ENCODE measurements at places on chromosomes 1 and 21. TPM values are rescaled to one million over a fixed set of nuclear protein-coding genes. Genes with fewer than 3 reads are reported as not detected.

GRCh38 chr1:247358920-247359319, 27.3 kb upstream of the ZNF496 start:
- no peak overlapping the region for H3K4me3 ChIP-seq
- no peak overlapping the region for H3K27ac ChIP-seq
- H3K4me1 ChIP-seq, result peaks cover 18% of the 10 kb centered on the region

- peaks cover 8% of the 10 kb centered on the region for H3K36me3 ChIP-seq
- H3K4me3 ChIP-seq, result no peak overlapping the region
- H3K4me1 ChIP-seq, result peaks cover 12% of the 10 kb centered on the region
These were observed 13.8 kb downstream of the UBE4B start for GRCh38 chr1:10046356-10047085.

- DNase-seq, result no peak
- H3K27me3 ChIP-seq, result no peaks in the 10 kb centered on the region
- H3K36me3 ChIP-seq, result no peaks in the 10 kb centered on the region
- no peak overlapping the region for H3K27ac ChIP-seq
- H3K4me3 ChIP-seq, result no peak overlapping the region
- H3K4me1 ChIP-seq, result peaks cover 16% of the 10 kb centered on the region
These were observed 60.9 kb downstream of the FGGY start for GRCh38 chr1:59357645-59358320.

DNA sequence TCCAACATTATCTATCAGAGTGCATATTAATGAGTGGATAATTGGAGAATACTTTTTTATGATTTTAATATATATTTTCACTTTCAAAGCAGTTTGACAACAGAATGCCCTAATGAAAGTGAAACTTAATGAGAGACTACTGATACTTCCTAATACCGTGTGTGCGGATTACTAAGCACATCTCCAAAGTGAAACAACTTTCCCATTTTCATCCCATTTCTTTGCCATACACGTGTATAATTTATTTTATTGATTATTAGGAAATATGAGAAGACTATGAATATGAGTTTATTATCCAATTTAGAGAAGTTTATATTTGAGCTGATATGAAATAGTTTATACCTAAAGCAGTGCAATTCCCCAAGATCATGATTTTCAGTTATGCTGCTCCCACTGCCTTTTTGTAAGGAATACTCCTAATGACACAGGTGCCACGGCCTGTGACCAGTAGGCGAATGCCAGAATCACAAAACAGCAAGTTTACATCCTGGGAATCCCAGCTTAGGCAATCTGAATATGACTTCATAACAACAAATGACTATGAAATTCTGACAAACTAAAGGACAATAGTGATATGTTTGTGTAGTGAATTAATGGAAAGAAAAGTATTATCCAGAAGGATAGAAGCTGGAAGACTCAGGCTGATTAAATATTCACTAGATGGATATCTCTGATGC, 202.9 kb downstream of the NCAM2 start:
- H3K27ac ChIP-seq, result no peak overlapping the region
- H3K4me1 ChIP-seq, result no peaks in the 10 kb centered on the region
- DNase-seq, result no peak

GRCh38 chr1:13702425-13703127, 2.6 kb downstream of the PRDM2 start:
- H3K4me3 ChIP-seq, result no peak overlapping the region
- H3K27me3 ChIP-seq, result peaks cover 4% of the 10 kb centered on the region
- no peak overlapping the region for H3K27ac ChIP-seq

Gene TSTD1
- total RNA-seq, result 54.7 TPM

DNA sequence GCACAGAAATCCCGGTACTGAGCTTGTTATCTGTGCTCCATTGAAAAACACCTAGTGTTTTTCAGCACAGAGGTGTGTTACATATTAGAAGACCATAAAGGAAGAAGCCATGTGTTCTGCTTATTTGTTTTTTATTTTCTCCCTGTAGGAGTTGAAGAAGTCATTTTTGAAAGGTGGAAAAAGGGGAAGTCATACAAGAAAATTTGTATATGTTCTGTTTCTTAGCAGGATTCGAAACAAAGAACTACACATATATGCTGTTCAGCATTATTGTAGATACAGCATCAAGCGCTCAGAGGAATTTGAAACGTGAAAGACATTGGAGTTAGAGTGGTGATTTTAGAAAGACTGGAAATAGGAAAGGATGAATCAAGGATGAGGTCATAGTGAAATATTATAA, 345.3 kb upstream of the ADGRL2 start:
- no peak overlapping the region for H3K27ac ChIP-seq
- no peak overlapping the region for H3K4me3 ChIP-seq
- peaks cover 9% of the 10 kb centered on the region for H3K4me1 ChIP-seq
- H3K27me3 ChIP-seq, result no peaks in the 10 kb centered on the region
- H3K36me3 ChIP-seq, result no peaks in the 10 kb centered on the region

GRCh38 chr1:57447551-57447950, 23.7 kb upstream of the DAB1 start:
- peaks cover 15% of the 10 kb centered on the region for H3K4me1 ChIP-seq
- H3K27me3 ChIP-seq, result peaks cover 1% of the 10 kb centered on the region
- no peaks in the 10 kb centered on the region for H3K36me3 ChIP-seq
- no peak overlapping the region for H3K4me3 ChIP-seq

Gene RRP1
- total RNA-seq, result 30.9 TPM

- H3K27ac ChIP-seq, result no peak overlapping the region
- H3K4me1 ChIP-seq, result peaks cover 50% of the 10 kb centered on the region
- DNase-seq, result no peak
- H3K36me3 ChIP-seq, result peaks cover 8% of the 10 kb centered on the region
- H3K4me3 ChIP-seq, result no peak overlapping the region
- H3K27me3 ChIP-seq, result no peaks in the 10 kb centered on the region
These were observed 36.5 kb upstream of the SAMD13 start for GRCh38 chr1:84264961-84265360.

- H3K4me3 ChIP-seq, result no peak overlapping the region
- DNase-seq, result no peak
- no peaks in the 10 kb centered on the region for H3K27me3 ChIP-seq
- no peaks in the 10 kb centered on the region for H3K36me3 ChIP-seq
- H3K4me1 ChIP-seq, result no peaks in the 10 kb centered on the region
These were observed 1.5 kb downstream of the SCNN1D start for GRCh38 chr1:1281533-1282321.

DNA sequence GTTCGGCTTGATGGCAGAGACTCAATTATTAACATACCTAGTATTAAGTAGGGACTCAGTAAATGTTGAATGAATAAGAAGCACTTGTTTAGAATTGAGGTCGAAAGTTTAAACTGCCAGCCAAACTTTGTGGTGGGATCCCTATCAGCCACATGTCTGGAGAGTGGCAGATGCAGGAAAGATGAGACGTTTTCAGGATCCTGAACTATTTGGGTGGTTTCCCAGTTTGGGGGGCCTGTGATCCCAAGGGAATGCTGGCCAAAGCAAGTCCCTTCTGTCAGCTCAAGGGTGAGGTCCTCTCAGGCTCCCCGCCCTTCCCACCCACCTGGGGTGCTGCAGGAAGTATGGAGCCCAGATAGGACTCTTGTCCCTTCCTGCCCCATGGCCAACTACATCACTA, 38.6 kb downstream of the KCNC4 start:
- no peak for DNase-seq
- no peaks in the 10 kb centered on the region for H3K36me3 ChIP-seq
- no peak overlapping the region for H3K27ac ChIP-seq
- no peak overlapping the region for H3K4me3 ChIP-seq

Gene HSD3B2
- total RNA-seq, result not detected

GRCh38 chr1:15328351-15329103, 81.2 kb upstream of the EFHD2 start:
- H3K27me3 ChIP-seq, result peaks cover 9% of the 10 kb centered on the region
- no peaks in the 10 kb centered on the region for H3K36me3 ChIP-seq
- no peak overlapping the region for H3K4me3 ChIP-seq
- no peak for DNase-seq

DNA sequence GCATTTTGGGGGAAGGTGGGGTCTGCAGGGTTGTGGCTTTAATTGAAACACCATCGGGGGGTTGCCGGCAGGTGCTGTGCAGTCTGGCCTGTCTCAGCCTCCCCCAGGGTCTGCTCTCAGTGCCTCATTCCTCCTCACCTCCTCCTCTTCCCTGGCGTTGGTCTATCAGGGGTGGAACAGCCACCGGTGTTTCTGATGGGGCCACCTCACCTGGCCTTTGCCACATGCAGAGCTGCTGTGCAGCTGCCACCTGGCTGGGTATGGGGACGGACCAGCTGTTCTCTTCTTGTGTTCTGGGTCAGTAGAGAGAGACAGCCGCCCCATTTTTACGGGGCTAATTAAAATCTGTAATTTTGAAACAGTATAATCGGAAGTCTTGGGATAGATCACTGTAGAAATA, 53.9 kb downstream of the SPSB1 start:
- H3K4me3 ChIP-seq, result no peak overlapping the region
- H3K27ac ChIP-seq, result peak overlapping the region; percentile 69
- peaks cover 20% of the 10 kb centered on the region for H3K4me1 ChIP-seq
- H3K36me3 ChIP-seq, result peaks cover 5% of the 10 kb centered on the region

DNA sequence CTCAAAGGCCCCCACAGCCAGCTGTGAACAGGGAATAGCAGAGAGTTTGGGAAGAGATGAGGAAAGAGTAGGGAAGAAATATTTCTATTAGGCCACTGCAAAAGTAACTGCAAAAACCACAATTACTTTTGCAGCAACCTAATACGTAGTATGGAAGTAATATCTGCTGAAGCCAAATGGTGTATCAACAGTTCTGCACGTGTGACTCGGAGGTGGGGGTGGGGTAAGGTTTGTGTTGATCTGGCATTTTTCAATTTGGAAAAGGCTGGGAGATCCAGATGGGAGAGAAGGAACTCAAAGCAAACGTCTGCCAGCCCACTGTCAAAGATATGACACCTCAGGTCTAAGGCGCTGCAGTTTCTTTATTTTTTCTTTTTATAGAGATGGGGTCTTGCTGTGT, 11.1 kb upstream of the ZNF436 start:
- no peak overlapping the region for H3K27ac ChIP-seq
- H3K36me3 ChIP-seq, result peaks cover 6% of the 10 kb centered on the region
- DNase-seq, result no peak
- no peaks in the 10 kb centered on the region for H3K27me3 ChIP-seq
- H3K4me3 ChIP-seq, result no peak overlapping the region

DNA sequence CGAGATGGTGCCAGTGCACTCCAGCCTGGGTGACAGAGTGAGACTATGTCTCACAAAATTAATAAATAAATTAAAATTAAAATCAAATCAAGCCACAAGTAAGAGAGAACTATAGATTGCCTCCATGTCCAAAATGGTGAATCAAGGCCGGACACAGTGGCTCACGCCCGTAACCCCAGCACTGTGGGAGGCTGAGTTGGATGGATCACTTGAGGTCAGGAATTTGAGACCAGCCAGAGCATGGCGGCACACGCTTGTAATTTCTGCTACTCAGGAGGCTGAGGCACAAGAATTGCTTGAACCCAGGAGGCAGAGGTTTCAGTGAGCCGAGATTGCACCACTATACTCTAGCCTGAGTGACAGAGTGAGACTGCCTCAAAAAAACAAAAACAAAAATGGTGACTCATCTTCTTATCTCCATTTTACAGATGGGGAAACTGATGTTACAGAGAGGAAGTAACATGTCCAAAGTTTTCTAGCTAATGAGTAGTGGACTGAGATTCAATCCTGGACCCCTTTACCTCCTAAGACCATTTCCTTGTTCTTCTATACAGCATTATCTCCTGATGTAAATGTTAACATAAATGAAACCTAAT, 99.0 kb upstream of the HNRNPU start:
- no peak overlapping the region for H3K4me3 ChIP-seq
- no peak overlapping the region for H3K27ac ChIP-seq
- no peaks in the 10 kb centered on the region for H3K36me3 ChIP-seq
- DNase-seq, result no peak
- H3K4me1 ChIP-seq, result peaks cover 16% of the 10 kb centered on the region

DNA sequence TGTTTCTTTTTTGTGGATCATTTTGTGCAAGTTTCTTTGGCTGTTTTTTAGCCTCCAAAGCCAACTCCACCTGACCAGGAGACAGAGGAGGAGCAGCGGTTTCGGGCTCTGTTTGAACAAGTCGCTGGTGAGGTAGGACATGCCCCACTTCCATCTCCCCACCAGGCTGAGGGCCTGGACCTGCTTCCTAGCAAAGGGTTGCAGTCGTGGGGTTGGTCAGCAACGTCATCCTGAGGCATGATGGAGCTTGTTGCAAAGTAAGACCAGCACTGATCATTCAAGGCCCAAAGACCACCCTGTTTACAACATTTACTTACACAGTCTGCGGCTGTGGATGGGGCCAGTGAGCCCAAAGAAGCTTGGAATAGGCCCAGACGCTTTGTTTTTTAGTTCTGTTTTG, 40.3 kb downstream of the CAPN9 start:
- peaks cover 26% of the 10 kb centered on the region for H3K4me1 ChIP-seq
- peaks cover 5% of the 10 kb centered on the region for H3K36me3 ChIP-seq
- DNase-seq, result no peak
- H3K4me3 ChIP-seq, result no peak overlapping the region
- H3K27me3 ChIP-seq, result no peaks in the 10 kb centered on the region

DNA sequence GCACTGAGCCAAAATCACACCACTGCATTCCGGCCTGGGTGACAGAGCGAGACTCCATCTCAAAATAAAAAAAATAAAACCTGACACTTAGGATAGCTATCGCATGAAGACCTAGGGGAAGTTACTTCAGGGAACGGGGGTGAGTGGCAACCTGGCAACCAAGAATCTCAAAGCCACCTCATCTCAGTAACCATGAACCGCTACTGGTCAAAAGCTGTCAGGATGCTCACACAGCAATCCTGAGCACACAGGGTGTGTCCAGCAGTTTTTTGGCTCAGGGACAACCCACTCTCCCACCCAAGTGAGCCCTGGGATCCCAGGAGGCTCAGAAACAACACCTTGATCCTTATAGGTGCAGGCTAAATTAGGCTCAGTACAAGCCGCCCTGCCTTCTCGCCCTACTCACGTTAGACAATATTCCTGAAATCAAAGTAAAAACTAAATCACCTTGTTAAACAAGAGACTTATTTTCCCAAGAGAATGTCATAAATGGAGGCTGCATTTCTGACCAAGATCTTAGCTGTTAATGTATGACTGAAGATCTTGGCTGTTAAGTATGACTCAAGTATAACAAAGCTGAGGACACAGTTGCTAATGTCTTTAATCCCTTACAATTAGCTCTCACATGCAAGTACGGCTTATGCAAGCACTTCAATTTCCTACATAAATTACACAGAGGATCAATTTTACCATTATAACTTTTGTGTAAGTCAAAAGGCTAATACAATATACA, 48.3 kb upstream of the NADK start:
- peaks cover 15% of the 10 kb centered on the region for H3K36me3 ChIP-seq
- no peaks in the 10 kb centered on the region for H3K27me3 ChIP-seq
- peaks cover 3% of the 10 kb centered on the region for H3K4me1 ChIP-seq
- no peak for DNase-seq

Gene KRTAP11-1
- not detected for total RNA-seq

Gene ALG14
- total RNA-seq, result 10.5 TPM

Gene CDCA8
- total RNA-seq, result 20.6 TPM

All from progenitor cell of endocrine pancreas (in vitro differentiated cells).